ENCODE measurements at places on chromosomes 13 and 19.

GRCh38 chr13:92825938-92826596 lies 400.5 kb upstream of the GPC6 start:
- DNase-seq, result no peak

DNA sequence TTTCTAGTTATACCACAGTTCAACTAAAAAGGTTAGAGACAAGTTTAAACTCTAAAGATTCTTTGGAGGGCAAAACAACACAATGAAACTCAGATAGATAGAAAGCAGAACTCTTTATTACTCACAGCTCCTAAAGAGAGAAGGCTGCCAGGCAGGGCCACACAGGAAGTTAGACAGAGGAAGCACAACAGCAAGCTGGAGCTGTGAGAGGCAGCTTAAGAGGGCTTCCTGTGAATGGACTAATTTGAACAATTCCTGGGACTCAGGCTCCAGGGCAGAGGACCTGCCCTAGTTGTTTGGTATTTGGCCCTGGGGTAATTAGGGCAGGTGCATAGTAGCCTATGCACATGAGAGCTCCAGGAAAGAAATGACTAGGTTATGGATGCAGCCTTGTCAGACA lies 803.6 kb downstream of the DIAPH3 start:
- peak; percentile 3 for DNase-seq

- no peak for DNase-seq
Observed at GRCh38 chr13:59088716-59089115, 1075.0 kb downstream of the DIAPH3 start.

DNA sequence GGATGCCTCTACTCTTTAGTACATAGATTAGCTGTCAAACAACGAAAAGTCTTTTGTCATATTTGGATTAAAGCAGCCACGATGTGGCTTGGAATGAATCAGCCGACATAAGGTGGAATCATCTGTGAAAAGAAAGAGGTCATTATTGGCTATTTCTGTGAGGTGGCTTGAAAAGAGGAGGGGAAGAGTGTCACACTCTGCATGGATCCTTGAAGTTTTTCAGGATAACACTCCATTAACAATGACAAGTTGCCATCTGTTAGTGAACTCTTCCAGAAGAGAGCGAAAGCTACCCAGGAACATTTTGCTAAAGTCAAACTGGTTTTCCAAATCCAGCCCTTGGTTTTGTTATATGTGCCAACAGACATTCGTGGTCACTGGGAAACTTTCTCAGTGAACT lies 1604.8 kb downstream of the OLFM4 start:
- no peak for DNase-seq

DNA sequence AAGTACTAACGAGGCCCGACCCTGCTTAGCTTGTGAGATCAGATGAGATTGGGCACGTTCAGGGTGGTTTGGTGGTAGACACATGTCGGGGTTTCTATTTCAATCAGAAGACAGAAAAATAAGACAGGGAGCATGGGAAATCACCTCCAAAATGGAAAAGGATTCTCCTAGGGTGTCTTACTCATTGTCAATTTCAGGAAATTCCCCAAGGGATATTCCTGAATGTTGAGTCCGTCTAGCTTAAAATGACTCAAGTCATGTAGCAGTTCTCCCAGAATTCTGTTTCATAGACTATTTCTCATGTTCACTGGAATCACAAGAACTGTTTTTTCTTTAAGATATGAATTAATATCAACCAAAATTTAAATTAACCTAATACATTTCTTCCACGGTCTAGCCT lies 380.1 kb downstream of the EFNB2 start:
- DNase-seq, result no peak

DNA sequence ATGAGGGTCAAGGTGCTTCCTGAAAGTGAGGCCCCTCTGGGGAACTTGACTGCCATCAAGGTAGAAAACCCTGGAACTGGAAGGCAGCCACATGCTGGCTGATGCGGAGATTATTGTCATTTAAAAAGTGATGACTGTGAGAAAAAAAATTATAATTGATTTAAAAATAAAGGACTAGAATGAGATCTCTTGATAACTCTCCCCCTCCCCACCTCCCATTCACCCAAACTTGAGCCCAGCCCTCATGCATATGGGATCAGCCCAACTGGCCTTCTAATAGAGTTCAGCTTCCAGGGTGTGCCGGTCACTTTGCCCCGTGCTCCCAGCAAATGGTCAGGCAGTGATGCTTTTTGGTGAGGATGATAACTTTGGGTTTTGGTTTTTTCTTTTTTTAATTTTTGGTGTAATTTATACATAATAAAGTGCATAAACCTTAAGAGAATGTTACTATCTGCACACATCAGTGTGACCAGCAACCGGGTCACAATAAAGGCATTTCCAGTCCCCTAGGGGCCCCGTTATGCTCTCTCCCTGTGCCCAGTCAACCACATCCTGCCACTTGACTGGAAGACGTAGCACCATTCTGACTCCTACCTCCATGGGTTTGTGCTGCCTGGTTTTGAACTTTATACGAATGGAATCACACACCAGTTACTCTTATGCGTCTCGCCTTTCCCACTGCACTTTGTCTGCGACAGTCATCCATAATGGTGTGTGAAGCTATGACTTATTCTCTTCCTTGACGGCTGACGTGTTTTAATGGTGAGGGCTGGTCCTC lies 187.9 kb downstream of the USP12 start:
- no peak for DNase-seq

DNA sequence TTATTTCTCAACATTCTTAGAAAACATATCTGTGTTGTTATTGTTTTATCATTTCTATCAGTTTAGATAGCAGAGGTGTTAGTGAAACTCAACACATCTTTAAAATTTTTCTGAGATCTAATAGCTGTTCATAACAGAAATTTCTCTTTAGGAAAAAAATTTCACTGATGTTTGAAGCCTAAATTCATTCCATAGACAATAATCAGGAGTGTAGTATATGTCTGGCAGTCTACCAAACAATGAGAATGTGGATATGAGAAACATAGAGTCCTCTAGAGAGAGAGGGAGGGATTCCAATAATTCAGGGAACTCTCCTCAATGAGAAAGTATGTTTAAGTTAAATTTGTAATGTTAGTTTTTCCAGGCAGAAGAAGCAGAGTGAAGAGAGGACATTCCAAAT lies 118.2 kb upstream of the EDNRB start:
- no peak for DNase-seq

GRCh38 chr13:38944219-38944618 lies 46.4 kb downstream of the STOML3 start:
- no peak for DNase-seq

GRCh38 chr13:60028021-60028420 lies 135.7 kb downstream of the DIAPH3 start:
- no peak for DNase-seq

DNA sequence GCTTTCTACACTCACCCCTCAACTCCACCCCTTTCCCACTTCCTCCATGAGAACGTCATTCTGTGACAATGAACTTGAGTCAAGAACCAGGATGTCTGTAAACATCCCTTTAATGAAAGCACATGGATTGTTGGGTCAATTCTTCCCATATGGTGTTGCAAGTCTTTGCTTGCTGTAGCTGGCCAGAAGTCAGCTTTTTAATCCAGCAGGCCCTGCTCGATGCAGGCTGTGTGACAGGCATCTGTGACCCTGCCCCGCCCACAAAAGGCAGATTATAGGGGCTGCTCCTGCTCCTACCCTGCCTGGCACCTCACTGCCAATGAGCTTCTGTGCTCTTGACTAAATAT lies 78.0 kb downstream of the STARD13 start:
- DNase-seq, result no peak

GRCh38 chr13:104577071-104577815 lies 1511.0 kb upstream of the SLC10A2 start:
- no peak for DNase-seq

GRCh38 chr19:18919900-18920214 lies 342 bp downstream of the DDX49 start:
- DNase-seq, result no peak
